Left forelimb (tissue), 1 donor: ENCODE measurements at places on chromosomes 6 and 20.
A peak's percentile ranks its signal among the peaks of the same experiment; 100 is the strongest.

- DNase-seq, result peak; percentile 81
Observed at GRCh38 chr6:52598123-52598823, 21.4 kb upstream of the TRAM2 start.

- DNase-seq, result no peak
Observed at GRCh38 chr6:73348550-73349204, 5.4 kb downstream of the DPPA5 start.

GRCh38 chr6:52233975-52234823, 10.1 kb downstream of the IL17F start:
- no peak for DNase-seq

GRCh38 chr6:53391170-53391569, 42.4 kb upstream of the ELOVL5 start:
- DNase-seq, result no peak

DNA sequence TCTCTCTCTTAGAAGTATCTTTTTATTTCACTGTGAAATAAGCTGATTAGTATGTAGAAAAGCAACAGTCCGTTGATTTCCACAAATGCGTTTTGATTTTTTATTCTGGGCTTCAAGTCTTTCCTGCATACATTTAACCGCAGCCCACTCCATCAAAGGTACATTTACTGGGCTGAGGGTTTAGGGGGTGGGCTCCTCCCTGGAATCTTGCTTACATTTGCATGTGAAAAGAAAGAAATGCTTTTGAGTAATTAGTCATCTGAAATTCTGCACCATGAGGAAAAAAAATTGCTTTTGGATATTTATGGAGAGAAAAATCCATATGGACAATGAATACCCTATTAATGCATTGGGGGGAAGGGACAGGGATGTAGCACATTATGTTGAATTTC, 178.3 kb upstream of the MCHR2 start:
- DNase-seq, result no peak

DNA sequence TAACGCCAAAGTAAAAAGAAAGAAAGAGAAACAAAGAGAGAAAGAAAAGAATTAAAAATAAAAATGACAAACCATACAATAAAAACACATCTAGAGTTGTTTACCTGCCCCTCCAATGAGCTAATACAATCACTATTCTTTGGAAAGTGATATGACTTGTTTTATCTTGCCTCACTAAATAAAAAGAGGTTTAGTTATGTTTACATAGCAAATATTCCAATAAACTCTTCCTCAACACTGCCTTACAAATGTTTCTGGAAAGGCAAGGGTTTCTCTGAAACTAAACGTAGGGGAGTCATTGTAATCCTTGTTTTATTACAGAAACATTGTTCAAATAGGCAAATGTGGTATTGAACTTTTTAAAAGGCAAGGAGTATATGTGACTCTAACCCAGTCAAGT, 396.2 kb downstream of the EPM2A start:
- DNase-seq, result no peak

- no peak for DNase-seq
Observed at GRCh38 chr6:161353208-161353613, 79.3 kb upstream of the AGPAT4 start.

GRCh38 chr6:105907301-105907700, 178.8 kb upstream of the PRDM1 start:
- DNase-seq, result no peak

GRCh38 chr6:39041072-39041471, 7.5 kb upstream of the GLP1R start:
- no peak for DNase-seq

DNA sequence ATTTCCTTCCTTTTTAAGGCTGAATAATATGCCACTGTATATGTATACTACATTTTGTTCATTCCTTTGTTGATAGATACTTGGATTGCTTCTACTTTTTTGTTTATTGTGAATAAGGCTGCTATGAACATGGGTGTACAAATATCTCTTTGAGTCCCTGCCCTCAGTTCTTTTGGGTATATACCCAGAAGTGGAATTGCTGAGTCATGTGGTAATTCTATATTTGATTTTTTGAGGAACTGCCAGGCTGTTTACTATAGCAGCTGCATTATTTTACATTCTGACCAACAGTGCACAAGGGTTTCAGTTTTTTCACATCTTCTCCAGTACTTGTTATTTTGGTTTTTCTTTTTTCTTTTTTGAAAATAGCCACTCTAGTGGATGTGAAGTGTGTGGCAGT, 34.1 kb downstream of the CDS2 start:
- no peak for DNase-seq

DNA sequence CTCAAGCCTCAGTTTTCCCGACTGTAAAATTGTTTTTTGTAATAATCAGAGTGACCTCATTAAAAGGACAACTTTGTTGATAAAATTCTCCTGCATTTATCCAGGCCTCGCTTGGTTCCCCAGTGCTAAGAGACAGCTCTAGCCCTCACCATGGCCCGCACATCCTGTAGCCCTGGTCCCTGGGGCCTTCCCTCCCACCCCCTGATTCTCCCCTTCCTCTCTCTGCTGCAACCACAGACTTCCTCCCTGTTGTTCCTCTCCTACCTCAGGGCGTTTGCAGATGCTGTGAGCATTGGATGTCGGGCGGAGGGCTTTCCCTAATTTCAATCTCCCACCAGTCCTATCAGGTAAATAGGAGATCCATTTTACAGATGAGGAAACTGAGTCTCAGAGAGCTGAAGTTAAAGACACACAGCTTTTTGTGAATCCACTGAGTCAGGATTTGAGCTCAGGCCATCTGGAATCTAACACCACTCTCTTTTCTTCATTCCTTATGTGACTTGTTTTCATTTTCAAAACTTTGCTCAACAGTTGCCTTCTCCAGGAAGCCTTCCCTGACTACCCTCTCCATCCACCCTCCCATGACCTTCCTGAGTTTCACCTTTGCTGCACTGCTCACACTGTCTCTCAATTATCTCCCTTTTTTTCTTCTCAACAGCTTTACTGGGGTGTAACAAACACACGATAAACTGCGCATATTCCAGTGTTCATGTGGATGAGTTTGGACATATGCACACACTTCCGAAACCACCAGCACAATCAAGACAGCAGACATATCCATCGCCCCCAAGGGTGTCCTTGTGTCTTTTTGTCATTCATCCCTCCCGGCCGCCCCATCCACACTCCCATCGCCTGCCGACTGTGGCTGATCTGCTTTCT, 107.1 kb downstream of the CEBPB start:
- no peak for DNase-seq

DNA sequence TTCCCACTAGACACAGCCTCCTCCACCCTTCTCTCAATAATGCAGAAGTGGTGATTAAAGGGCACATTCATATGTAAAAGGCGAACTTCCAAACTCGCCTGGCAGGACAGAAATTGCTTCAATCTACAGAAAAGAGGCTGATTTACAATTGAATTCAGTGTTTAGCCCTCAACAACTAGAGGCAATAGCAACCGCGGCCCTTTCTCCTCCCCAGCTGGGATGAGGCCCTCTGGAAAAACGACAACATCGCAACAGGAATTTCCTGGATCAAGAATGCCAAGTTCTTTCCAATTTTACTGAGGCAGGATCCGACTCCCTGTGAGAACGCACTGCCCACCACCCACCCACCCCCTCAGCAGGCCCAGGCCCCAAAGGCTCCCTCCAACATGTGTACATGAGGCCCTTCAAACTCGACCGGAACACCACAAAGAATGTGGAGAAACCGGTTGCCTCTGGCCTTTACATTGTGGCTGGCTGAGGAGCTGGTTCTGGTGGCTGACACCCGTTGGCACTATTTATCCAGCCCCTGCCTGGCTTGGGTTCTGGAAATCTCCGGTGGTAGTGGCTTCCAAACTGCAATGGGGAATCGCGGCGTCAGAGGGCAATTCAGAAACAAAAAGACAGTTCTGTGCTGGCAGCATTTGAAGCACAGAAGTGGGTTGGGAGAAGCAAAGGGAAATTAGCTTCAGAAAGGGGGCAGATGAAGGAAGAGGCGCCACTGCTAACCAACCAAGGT, 36.8 kb downstream of the ZMYND8 start:
- DNase-seq, result peak; percentile 84

DNA sequence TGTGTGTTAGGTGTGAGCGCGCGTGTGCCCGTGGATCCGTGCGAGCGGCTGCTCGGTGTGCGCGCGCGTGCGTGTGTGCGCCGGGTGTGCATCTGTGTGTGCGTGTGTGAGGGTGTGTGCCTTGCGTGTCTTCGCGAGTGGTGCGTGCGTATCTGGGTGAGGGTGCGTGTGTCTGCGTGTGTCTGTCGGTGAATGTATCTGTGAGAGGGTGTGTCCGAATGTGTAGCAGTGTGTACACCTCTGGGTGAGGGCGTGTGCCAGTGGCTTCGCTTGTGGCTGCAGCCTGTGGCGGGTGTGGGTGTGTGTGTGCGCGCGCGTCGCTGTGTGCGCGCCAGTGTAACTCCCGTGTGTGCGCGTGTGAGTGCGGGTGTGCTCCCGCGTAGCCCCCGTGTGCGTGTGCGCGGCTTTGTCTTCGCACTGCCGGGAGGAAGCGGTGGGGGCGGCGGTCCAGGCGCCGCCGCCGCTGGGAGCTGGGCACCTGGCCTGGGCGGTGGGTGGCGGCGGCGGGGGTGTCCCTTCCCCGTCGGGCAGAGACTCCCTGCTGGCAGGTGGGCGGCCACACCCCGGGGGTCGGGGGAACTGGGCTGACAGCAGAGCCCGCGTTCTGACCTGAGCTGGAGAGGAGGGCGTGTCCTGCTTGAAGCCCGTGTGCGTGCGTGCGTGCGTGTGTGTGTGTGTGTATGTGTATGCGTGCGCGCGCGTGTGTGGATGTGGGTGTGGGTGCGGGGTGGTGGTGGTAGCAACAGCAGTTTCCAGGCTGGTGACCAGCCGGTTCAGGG, 61.3 kb upstream of the EPB41L1 start:
- peak; percentile 74 for DNase-seq

- DNase-seq, result no peak
Observed at GRCh38 chr20:50302341-50303057, 111.9 kb downstream of the CEBPB start.

DNA sequence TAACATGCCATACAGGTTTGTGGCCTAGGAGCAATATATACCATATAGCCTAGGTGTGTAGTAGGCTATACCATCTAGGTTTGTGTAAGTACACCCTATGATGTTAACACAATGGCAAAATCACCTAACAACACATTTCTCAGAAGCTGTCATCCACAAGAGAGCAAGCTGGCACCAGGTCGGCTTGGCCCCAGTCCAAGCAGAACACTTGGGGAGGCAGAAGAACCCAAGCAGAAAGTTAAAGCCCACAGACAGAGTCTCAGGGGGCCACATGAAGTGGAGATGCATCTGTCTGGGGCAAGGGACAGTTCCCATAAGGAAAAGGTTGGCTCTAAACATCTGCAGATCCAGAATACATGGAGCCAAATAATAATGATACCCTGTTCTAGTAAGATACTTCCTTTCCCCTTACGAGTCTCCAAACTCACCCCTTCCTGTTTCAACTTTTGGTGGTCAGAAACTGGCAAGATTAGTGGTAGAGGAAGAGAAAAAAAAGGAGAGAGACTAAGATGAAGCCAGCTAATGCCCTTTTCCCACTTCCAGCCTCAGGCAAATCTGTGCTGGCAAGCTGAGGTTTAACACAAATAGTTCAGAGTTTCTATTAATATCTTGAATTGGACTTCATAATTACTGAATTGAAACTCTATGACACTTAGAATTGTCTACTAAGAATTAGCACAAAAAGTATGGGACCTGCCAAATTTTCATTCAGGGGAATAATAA, 29.5 kb downstream of the TCF21 start:
- no peak for DNase-seq

GRCh38 chr6:127282184-127282583, 15.5 kb downstream of the RNF146 start:
- no peak for DNase-seq

GRCh38 chr6:9101920-9102319, 666.6 kb upstream of the SLC35B3 start:
- DNase-seq, result no peak

DNA sequence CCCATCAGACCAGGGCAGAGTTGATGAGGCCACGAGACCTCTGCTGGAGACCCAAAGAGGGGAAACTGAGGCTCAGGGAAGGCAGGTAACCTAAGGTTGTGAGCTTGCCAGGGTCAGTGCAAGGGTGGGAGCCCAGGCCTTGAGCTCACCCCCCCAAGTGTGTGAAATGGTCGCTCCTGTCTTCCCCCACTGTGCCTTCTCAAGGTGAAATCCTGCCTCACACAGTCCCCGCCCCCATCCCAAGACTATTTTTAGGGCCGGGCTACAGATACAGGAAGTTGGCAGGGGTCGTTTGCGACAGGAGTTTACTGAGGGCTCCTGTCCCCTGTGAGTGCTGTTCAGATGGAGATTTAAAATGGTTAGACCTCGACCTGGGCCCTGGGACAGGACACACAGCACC, 18.7 kb upstream of the GATA5 start:
- DNase-seq, result no peak

- DNase-seq, result no peak
Observed at GRCh38 chr20:50605136-50605535, 86.2 kb downstream of the RIPOR3 start.

- DNase-seq, result no peak
Observed at GRCh38 chr20:20085071-20085470, 32.7 kb downstream of the CFAP61 start.

DNA sequence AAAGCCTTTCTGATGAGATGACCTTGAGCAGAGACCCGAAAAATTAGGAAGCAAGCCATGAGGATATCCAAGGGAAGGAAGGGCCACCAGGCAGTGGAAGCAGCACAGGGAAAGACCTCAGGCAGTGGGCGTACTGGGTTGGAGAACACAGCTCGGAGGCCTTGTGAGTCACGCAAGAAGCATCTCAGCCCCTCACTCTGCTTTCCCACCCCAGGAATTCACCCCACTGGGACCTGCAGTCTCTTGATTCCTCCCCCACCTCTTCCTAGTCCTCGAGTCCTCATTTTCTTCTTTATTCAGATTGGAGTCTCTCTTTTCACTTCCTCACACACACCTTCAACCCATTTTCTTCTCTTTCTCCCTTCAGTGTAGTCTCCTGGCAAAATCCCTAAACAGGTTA, 27.0 kb downstream of the RPRD1B start:
- no peak for DNase-seq

GRCh38 chr6:120966321-120966720, 368.0 kb downstream of the TBC1D32 start:
- DNase-seq, result no peak

DNA sequence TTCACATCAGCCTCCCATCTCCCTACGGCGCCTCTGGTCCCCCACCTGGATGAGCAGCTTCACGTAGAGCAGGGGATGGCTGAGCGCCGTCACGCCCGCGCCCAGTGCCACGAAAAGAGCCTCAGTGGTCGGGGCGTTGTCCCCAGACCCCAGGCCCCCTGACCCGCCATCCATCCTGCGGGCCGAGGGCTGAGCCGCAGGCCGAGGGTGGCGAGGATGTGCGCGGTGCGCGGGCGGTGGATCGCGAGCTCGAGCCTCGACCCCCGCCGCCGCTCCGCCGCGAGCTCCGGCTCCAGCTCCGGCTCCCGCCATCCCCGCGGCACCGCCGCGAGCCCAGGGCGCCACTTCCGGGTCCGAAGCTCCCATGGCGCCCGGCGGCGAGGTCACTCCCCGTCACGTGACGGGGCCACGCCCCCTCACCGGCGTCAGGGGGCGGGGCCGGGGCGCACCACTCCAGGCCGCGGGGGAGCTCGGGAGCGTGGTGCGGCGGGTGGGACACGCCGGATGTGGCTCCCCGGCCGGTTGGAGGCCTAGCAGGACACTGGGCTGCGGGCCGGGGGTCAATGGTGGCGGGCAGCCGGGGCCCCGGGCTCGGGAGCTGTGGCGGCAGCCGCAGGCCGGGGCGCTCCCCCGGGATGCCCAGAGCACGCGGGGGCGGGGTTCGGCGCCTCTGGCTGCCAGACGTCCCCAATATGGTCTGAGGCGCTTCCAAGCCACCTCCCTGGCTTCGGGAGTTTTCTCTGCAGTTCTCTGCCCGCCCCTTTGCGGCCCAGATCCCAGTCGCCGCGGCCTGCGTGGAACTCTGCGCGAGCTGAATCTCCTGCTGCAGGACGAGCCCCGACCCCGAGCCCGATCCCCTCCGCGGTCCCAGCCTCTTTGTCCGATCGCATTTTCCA, at the start of gene MTCH1:
Gene MTCH1 (minus strand): TSS at position 389 of the 896 bp plus-strand sequence. CDS start 23 bp downstream, at position 366.
- DNase-seq, result peak; percentile 94
